Activated naive CD4-positive, alpha-beta T cell (primary cell): ENCODE measurements at places on chromosomes 6 and 20.

DNA sequence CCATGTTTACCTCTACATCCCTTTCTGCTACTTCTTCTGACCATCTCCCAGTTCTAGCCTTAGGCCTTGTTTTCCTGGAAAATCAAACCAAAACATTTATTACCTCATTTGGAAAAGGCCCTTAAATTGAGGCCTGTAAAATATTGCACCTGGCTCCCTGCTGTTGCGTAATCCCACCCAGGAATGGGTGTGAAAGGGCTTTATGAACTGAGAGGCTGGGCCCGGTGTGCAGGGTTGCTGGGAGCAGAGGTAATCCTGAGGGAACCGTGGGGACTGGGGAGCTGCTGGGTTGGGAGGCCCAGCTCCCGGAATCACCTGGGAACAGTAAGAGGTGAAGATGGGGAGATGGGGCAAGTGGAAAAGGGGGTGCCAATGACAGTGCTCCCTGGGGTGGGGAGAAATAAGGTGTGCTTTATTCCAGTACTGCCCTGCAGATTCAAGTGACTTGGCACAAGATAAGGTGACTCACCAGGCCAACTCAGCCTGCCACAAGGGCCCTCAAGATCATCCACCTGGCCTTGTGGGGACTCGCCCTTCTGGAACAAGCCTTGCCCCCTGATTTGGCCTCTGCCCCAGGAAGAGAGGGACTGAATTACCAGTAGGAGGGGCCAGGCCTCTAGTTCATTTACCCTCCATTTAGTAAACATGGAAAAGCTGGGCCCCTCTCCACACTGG lies 44.2 kb downstream of the KCNK5 start:
- DNase-seq, result no peak

DNA sequence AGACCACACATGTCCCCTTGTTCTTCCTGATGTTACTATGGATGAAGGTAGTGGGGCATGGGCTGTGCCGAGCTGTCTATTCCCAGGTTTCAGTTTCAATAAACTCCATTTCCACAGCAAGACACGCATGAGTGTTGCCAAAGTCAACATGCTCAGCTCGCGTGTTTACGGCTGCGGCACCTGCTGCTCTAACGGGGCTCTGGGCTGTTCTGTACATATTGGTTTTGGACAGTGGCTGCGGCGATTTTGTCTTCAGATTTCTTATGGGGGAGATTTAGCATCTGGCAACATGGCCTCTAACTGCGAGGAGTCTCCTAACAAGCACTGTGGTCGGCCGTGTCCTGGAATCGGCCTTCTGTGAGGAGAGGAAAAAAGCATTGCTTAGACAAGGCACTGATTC lies 58.6 kb downstream of the TMEM242 start:
- no peak for DNase-seq

DNA sequence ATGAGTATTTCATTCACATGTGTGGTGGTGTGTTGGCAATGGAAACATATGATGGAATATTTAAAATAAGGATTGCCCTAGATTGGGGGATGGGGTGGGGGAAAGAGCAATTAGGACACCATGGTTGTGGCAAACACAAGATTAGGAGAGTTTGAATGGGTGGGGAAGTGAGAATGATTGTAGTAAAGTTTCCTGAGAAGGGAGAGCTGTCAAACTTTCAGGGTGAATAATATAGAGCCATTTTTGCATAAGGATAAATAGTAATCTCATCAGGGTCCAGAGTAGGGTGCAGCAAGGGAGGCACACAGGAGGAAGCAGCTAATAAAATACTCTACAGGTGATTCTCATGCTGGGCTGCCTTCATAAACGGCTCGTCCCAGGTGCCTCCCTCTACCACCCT lies 294.9 kb upstream of the MARCKS start:
- no peak for DNase-seq

DNA sequence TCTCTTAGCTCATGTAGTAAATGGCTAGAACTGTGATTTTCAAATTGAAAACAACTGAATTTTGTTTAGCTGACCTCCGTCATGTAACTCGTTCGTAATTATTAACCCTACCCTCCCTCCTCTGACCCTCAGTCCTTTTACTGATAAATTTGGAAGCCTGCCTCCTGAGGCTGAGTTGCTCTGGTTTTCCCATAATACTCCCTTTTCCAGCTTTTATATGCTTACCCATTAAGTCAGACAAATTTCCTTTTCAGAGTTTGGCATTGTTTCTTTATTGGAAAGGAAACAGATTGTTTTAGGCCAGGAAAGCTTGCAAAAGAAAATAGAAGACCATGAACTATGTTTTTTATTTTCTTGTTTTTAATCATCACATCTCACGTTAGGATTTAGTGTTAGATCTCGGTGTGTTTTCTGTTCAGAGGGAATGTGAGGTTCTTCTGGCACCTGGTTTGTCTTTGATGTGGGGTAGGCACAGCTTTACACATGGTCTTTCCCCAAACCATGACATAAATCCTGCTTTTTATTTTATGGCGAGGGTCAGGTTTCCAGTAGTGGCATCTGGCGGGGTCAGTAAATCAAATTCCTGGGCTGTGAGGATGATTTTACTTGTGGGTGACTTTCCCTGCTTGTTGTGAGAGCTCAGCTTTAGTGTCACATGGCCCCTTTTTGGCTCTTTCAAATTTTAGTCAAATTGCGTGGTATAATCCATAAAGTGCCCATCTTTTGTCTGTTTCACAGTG lies 24.5 kb downstream of the PLCB4 start:
- no peak for DNase-seq

GRCh38 chr6:33875696-33876095 lies 71.9 kb upstream of the MLN start:
- no peak for DNase-seq

GRCh38 chr6:63306420-63306819 lies 13.4 kb downstream of the LGSN start:
- no peak for DNase-seq

- no peak for DNase-seq
Observed at GRCh38 chr6:152993431-152993830, 9.1 kb downstream of the MTRF1L start.

GRCh38 chr20:62227977-62228958 lies 8.2 kb upstream of the HRH3 start:
- DNase-seq, result no peak

- no peak for DNase-seq
Observed at GRCh38 chr6:6870921-6871320, 236.8 kb upstream of the RREB1 start.

- DNase-seq, result no peak
Observed at GRCh38 chr6:12785301-12785700, 68.7 kb downstream of the PHACTR1 start.

GRCh38 chr6:70112716-70113115 lies 190.2 kb downstream of the COL9A1 start:
- no peak for DNase-seq

GRCh38 chr6:19692506-19693298 lies 144.5 kb upstream of the ID4 start:
- DNase-seq, result no peak

DNA sequence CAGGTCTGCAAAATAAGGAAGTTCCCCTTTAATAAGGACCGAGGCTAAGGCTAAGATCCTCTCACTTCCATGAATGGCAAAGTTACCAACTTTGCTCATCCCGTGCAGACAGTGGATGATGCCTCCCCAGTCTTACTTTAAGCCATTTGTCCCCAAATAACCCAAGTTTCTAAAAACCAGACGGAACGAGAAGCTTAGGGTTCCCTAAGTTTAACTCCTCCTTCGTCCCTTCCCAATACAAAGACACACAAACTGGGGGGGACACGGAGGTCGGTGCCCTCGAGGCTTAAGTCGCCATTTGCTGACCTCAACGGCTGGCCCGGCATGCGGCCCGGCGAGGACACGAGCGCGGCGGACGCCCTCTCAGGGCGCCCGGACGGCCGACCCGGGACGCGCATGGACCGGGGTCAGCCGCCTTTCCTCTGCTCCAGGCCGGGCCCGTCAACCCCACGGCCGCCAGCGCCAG lies 527 bp downstream of the FBXO30 start:
- DNase-seq, result no peak

GRCh38 chr6:35151466-35151865 lies 10.3 kb upstream of the TCP11 start:
- no peak for DNase-seq

GRCh38 chr20:19181552-19181951 lies 30.9 kb upstream of the SLC24A3 start:
- DNase-seq, result no peak
